ENCODE measurements at places on chromosomes 12 and 14.

DNA sequence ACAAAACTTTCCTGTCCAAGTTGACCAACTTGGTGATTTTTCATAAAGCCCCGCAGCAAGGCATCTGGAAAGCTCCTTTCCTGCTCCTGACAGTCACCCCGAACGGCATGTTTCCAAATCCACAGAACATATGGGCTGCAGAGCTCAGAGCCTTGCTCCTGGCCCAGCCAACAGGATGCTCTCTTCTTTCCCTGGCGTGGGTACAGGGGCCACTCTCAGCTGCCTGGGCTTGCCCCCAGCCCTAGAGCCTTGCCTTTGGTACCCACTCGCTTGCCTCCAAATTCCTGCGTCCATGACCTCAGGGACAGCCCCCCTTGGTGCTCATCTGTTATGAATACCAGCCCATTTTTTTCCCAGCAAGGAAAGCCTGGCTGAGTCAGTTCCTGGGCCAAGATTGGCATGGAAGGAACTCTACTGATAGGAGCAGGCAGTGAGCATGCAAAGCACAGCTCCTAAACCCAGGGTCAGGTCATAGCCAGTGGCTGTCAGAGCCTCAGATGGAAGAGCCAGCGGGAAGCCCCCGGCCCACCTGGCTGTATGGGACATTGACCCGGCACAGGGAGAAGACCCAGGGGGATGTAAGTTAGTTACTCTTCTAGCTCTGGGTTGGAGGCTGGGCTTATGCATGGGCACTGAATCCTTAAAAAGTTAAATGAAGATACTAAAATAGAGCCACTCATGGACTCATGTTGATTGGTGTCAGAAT is 105.3 kb upstream of the RTL1 start:
- DNase-seq, result no peak

- DNase-seq, result no peak
Observed at GRCh38 chr14:95274874-95275273, 44.8 kb downstream of the CLMN start.

GRCh38 chr12:131333136-131333535 is 377.8 kb upstream of the SFSWAP start:
- no peak for DNase-seq

- no peak for DNase-seq
Observed at GRCh38 chr12:87801860-87802720, 227.1 kb downstream of the C12orf50 start.

Data from stimulated activated CD4-positive, alpha-beta T cell treated with anti-CD3 and anti-CD28 coated beads, Interleukin-1b, Interleukin-23, amount 100 ng/mL, for 24 hours (primary cell).